Esophagus muscularis mucosa (tissue), 4 donors: ENCODE measurements at places on chromosomes 6 and 20. TPM values are rescaled to one million over a fixed set of nuclear protein-coding genes. Genes with fewer than 3 reads are reported as not detected.

- peak overlapping the region; percentile 79 for H3K27ac ChIP-seq
- DNase-seq: no peak
- H3K36me3 ChIP-seq: no peaks in the 10 kb centered on the region
- peak overlapping the region; percentile 74 for H3K4me3 ChIP-seq
- no peaks in the 10 kb centered on the region for H3K27me3 ChIP-seq
These were observed 792 bp downstream of the RSPH3 start for GRCh38 chr6:158999154-158999665.

- H3K36me3 ChIP-seq: no peaks in the 10 kb centered on the region
- H3K27ac ChIP-seq: no peak overlapping the region
- no peak overlapping the region for H3K4me3 ChIP-seq
- H3K27me3 ChIP-seq: no peaks in the 10 kb centered on the region
These were observed 325.4 kb downstream of the QKI start for GRCh38 chr6:163739966-163740365.

- peaks cover 62% of the 10 kb centered on the region for H3K4me1 ChIP-seq
- H3K4me3 ChIP-seq: no peak overlapping the region
- no peak overlapping the region for H3K27ac ChIP-seq
- peaks cover 24% of the 10 kb centered on the region for H3K36me3 ChIP-seq
- DNase-seq: no peak
- no peaks in the 10 kb centered on the region for H3K27me3 ChIP-seq
These were observed 26.7 kb downstream of the ACSS1 start for GRCh38 chr20:25031241-25031640.

DNA sequence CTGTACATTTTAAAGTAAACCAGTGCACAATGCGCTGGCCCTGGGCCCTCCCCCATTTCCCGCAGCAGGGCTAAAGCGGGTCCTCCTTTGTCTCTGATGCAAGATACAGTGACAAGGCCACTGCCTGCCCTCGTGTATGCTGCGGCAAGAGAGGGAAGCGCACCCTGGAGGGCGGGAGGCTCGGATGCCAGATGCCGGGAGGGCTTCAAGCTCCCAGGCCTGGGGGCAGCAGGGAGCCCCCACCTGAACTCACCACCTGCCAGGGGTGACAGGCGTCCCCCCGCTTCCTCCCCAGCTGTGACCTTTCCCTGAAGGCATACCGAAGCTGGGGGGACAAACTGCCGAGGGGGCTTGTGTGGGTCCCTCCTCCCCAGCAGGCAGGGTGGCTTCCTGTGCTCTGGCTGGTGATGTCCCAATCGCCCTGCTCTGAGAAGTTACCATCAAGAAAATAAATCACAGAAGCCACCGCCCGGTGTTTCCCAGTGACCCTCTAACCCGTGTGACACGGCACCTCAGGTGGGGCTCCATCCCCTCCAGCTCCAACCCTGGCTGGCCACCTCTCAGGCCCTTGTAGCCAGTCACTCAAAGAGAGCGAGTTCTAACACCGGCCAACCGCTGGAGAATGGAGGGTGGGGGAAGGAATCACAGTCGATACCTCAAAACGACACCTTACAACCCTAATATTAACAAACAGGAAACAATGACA is 203.3 kb downstream of the PREX1 start:
- no peak overlapping the region for H3K4me3 ChIP-seq
- no peak for DNase-seq
- peaks cover 54% of the 10 kb centered on the region for H3K36me3 ChIP-seq
- H3K27ac ChIP-seq: no peak overlapping the region

GRCh38 chr20:36110994-36111393 is 43.5 kb upstream of the EPB41L1 start:
- no peak for DNase-seq
- no peaks in the 10 kb centered on the region for H3K36me3 ChIP-seq
- H3K4me1 ChIP-seq: no peaks in the 10 kb centered on the region

GRCh38 chr6:44725070-44725469 is 337.6 kb downstream of the CDC5L start:
- H3K4me3 ChIP-seq: no peak overlapping the region
- no peaks in the 10 kb centered on the region for H3K4me1 ChIP-seq
- no peaks in the 10 kb centered on the region for H3K27me3 ChIP-seq

GRCh38 chr6:111802720-111803330 is 70.4 kb downstream of the FYN start:
- H3K4me1 ChIP-seq: peaks cover 36% of the 10 kb centered on the region
- DNase-seq: no peak
- no peaks in the 10 kb centered on the region for H3K36me3 ChIP-seq
- H3K27ac ChIP-seq: no peak overlapping the region

DNA sequence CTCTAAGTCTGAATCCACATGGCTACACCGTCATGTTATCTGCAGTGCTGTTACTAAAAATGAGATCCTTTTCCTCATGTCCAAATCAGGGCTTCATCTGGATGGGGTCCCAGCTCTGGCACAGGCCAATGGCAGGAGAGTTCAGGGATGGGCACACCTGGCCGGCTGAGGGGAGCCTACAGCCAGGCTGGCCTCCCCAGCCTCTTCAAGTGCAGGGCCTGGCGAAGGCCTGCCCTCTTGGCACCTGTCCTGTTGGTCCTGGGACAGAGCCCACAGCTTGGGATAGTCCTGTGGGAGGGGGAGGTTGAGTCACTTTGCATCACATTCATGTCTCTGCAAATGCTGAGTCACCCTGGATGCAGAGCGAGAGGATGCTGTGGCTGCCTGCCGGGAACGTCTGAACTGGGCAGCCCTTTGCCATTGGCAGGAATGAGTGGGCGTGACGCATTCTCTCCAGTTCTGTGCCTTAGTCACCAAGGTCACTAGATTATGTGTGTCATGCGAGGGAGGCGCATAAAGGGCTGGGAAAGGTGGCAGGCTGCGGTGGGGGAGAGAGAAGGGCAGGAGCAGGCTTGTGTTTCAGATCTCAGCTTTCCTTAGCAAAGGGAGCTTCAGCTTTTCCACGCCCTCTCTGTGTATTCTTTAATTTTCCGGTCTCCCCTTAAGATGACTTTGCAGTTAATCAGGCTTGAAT is 223.2 kb upstream of the ECI2 start:
- no peaks in the 10 kb centered on the region for H3K27me3 ChIP-seq
- DNase-seq: peak; percentile 96
- H3K36me3 ChIP-seq: no peaks in the 10 kb centered on the region

DNA sequence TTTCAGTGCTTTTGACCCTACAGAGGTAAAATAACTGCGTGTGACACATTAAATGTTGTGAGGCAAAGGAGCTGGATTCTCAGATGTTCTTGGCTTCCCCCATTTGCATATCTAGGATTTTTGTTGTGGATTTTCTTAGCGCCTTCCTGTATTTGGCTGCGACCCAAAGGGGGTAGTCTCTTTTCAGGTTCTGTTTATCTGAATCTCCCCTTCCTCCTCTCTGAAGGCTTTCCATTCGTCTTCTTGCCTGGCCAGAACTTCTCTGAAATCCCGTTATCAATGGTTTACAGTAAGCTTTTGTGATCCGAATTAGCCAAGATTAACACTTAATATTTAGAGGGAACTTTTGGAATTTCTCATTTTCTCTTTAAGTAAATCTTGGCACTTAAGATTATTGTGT is 60.8 kb downstream of the ADGRB3 start:
- DNase-seq: no peak
- H3K4me3 ChIP-seq: no peak overlapping the region
- no peaks in the 10 kb centered on the region for H3K36me3 ChIP-seq
- H3K27ac ChIP-seq: no peak overlapping the region
- no peaks in the 10 kb centered on the region for H3K27me3 ChIP-seq

GRCh38 chr6:44642870-44643522 is 255.5 kb downstream of the CDC5L start:
- DNase-seq: no peak
- H3K27me3 ChIP-seq: no peaks in the 10 kb centered on the region
- no peaks in the 10 kb centered on the region for H3K4me1 ChIP-seq
- no peak overlapping the region for H3K4me3 ChIP-seq
- no peaks in the 10 kb centered on the region for H3K36me3 ChIP-seq

- no peak overlapping the region for H3K27ac ChIP-seq
- H3K27me3 ChIP-seq: peaks cover 18% of the 10 kb centered on the region
- no peaks in the 10 kb centered on the region for H3K36me3 ChIP-seq
- DNase-seq: no peak
- H3K4me3 ChIP-seq: no peak overlapping the region
- peaks cover 19% of the 10 kb centered on the region for H3K4me1 ChIP-seq
These were observed 265.9 kb downstream of the DLL1 start for GRCh38 chr6:170024940-170025339.

DNA sequence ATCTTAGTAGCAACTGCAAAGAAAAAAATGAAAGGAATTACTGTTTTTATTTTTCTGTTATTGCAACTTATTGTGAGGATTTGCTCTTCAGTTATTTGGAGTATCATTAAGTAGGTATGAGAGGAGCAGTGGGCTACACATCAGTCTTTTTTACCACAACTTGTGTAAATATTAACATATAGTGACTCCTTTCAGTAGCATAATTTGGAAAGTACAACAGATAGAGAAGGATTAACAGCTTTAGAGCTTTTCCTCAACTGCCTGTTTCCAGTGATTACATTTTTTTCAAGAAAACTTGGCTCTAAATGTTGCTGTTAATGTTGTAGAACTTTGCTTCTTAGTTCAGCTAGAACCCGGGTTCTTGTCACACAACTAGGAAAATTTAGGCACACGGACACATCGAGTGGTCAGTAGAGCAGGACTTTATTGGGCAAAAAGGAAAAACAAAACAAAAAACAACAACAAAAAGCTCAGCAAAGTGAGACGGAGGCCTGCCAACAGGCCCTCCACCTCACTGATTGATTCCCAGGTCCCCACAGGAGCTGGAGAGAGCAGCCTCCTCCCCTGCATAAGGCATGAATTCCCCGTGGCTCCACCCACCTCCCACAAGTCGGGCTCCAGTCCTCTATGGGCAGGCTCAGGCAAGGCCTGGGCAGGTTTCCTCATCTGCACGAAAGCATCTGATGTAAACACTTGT is 75.1 kb downstream of the ADGRG6 start:
- H3K4me3 ChIP-seq: no peak overlapping the region
- no peak for DNase-seq
- H3K36me3 ChIP-seq: no peaks in the 10 kb centered on the region
- H3K27me3 ChIP-seq: no peaks in the 10 kb centered on the region
- peaks cover 6% of the 10 kb centered on the region for H3K4me1 ChIP-seq
- peak overlapping the region; percentile 11 for H3K27ac ChIP-seq

DNA sequence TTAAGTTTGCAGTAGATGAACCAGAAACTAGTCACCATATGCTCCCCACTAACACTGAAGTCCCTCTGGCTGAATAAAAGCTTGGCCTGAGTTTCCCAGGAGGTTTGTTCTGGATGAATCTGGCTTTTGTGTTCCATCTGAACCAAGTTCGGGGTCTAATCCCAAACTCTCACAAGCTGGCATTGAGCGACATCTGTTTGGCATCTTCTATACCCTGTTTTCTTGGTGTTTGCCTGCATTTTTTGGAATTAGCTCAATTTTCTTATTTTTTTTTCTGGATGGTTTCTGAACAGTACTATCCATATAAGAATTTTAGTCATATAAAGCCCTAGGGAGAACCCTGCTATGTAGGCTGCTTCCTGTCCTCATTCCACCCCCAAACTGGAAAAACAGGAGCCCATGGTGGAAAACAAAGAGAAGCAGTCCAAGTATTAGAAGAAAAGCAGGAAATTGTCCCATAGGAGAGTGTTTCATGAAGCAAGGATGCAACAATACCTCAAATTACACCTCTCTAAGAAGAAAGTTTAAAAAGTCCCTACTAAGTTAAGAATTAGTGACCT is 737.1 kb downstream of the DHX35 start:
- no peak overlapping the region for H3K4me3 ChIP-seq
- no peaks in the 10 kb centered on the region for H3K36me3 ChIP-seq
- no peak overlapping the region for H3K27ac ChIP-seq
- DNase-seq: no peak

DNA sequence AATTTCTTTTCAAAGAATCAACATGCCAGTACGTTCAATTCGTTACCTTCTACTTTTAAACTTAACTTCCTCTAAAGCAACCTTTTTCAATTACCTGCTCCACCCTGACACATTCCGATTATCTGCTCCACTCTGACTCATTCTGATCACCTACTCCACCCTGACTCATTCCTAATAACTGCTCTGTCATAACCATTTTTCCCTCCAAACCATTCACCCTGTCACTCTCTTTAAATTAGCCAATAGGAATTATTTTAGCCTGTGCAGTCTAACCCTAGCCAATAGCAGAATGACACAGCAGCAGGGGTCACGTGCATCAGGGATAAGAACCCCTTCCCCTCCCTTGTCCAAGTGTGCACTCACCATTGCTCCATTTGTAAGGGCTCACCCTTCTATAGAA is 557.4 kb upstream of the EYS start:
- H3K36me3 ChIP-seq: no peaks in the 10 kb centered on the region
- no peaks in the 10 kb centered on the region for H3K4me1 ChIP-seq
- no peak overlapping the region for H3K4me3 ChIP-seq
- H3K27ac ChIP-seq: no peak overlapping the region
- no peaks in the 10 kb centered on the region for H3K27me3 ChIP-seq

DNA sequence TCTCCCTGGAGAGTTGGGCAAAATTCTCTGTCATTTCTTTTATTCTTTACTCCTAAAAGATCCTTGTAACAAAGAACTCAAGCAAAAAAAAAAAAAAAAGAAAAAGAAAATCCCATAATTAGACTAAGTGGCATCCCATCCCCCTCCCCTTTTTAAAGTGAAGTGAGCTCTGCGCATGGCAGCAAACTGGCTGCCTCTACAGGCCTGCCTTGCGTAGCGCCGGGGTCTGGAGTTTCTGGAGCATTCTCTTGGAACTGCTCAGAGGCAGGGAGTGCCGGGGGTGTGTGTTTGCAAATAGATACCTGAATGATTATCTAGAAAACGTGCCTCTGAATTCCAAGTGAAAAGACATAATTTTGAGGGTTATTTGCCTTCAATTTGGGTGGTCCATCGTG is 48.1 kb downstream of the FOXC1 start:
- no peak overlapping the region for H3K27ac ChIP-seq
- DNase-seq: no peak
- no peaks in the 10 kb centered on the region for H3K36me3 ChIP-seq
- no peak overlapping the region for H3K4me3 ChIP-seq
- no peaks in the 10 kb centered on the region for H3K4me1 ChIP-seq
- H3K27me3 ChIP-seq: no peaks in the 10 kb centered on the region

DNA sequence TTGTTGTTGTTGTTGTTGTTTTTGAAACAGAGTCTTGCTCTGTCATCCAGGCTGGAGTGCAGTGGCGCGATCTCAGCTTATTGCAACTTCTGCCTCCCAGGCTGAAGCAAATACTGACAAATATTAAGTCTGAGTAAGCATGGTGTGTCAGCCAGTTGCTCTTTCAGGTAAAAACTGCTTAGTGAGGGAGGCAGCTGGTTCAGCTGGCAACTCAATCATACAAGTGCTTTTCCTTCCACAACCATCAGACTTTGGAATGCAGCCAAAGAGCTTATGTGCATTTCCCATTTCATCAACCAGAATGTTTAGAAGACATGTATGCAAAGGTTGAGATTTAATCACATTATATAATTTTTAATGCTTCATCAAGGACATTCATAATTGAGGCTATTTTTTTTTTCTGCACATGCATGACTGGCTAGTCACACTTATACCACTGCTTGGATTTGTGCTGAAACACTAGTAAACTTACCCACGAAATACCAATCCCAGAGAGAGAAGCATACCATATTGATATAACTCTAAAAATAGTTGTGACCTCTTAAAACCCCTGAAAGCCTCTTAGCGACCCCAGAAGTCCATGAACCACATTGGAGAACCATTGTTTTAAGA is 56.0 kb downstream of the CLIC5 start:
- H3K4me3 ChIP-seq: no peak overlapping the region
- H3K36me3 ChIP-seq: no peaks in the 10 kb centered on the region
- DNase-seq: no peak
- H3K27me3 ChIP-seq: no peaks in the 10 kb centered on the region

The LHFPL5 gene
- not detected for total RNA-seq

The TBC1D32 gene
- total RNA-seq: 3.1 TPM

The APOBEC2 gene
- not detected for total RNA-seq

The LAMP5 gene
- not detected for total RNA-seq

The MACROD2 gene
- total RNA-seq: 1.4 TPM

The PCMT1 gene
- total RNA-seq: 105 TPM

The C6orf52 gene
- total RNA-seq: not detected

The MOG gene
- not detected for total RNA-seq
